ENCODE measurements at places on chromosomes 2 and 18.

DNA sequence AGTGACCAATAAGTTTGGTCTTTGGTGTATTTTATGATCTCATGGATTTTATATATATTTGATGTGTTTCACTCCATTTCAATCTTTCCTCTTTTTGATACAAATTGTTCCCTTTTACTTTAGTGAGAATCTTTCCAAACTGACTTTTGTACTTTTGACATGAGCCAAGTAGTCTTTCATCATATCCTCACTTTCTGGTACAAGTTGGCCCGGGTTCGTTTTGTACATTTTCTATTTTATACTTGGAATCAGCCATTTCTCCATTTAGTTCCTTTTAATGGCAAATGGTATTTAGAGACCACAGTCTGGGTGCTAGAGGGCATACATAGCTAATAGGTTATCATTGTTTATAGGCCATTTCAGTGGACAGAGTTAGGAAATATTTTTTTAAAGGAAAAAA is 147.9 kb upstream of the MYO3B start:
- no peak for DNase-seq

DNA sequence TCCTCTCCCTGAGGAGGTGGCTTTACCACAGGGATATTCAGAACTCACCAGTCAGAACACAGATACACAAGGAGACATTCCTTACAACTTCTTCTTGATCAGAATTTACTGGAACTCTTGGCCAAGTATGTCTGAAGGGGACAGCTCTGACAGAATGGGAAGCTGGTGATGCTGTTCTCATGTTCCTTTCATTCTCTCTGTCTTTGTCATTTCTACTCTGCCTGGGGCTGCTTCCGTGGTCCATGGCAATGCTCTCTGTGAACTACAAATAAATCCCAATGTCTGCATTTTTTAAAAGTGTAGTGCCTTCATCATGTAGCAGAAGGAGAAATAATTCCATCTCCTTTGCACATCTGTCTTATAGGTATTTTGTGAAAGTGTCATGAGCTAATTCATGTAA is 730.3 kb downstream of the CNTNAP5 start:
- no peak for DNase-seq

- no peak for DNase-seq
These were observed 119.5 kb upstream of the MCFD2 start for GRCh38 chr2:47034973-47035609.

- DNase-seq, result no peak
These were observed 203.3 kb downstream of the PIEZO2 start for GRCh38 chr18:10946058-10946457.

DNA sequence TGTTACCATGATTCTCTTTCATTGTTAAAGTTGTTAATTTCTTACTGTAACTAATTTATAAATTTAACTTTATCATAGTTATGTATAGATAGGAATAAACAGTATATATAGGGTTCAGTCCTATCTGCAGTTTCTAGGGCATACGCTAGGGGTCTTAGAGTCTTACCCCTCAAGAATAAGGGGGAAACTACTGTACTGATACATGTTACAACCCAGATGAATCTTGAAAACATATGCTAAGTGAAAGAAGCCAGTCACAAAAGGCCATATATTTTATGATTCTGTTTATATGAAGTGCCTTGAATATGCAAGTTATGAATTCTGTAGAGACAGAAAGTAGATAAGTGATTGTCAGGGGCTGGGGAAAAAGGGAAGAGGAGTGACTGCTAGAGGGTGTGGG is 52.4 kb downstream of the RTN4 start:
- DNase-seq, result no peak

GRCh38 chr18:58476516-58477256 is 152.2 kb downstream of the ALPK2 start:
- no peak for DNase-seq

- no peak for DNase-seq
These were observed 98.0 kb downstream of the PTGR3 start for GRCh38 chr18:75110846-75111415.

- no peak for DNase-seq
These were observed 36.8 kb downstream of the HRH4 start for GRCh38 chr18:24497031-24497754.

DNA sequence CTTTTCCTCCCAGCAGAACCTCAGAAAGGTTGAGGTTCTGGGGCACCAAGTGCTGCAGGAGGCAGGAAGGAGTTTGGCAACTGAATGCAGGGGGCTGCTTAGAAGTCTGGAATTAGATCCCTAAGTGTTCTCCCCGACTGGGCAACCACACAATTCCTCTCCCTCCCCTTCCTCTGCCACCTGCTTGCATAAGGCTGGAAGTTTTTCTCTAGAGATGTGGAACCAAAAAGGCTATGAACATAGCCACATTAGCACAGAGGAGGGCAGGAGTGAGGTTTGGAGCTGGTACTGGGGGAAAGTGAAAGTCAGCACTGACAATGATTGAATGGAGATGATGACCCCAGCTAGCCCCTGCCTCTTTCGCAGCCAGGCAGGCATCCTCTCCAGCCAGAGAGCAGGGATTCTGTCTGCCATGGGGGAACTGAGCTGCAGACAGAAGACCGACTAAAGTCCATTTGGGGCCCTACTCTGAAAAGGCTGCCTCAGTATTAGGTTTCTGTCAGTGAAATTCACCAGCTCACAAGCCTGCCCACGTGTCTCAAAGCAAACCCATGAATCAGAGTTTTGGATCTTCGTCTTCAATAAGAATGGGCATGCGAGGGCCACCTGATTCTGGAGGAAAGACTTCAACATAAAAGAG is 87.9 kb upstream of the ITGA6 start:
- DNase-seq, result no peak

- no peak for DNase-seq
These were observed 343.5 kb upstream of the KLHL29 start for GRCh38 chr2:23041443-23041842.

- no peak for DNase-seq
These were observed 2.1 kb downstream of the IL1B start for GRCh38 chr2:112834396-112835037.

DNA sequence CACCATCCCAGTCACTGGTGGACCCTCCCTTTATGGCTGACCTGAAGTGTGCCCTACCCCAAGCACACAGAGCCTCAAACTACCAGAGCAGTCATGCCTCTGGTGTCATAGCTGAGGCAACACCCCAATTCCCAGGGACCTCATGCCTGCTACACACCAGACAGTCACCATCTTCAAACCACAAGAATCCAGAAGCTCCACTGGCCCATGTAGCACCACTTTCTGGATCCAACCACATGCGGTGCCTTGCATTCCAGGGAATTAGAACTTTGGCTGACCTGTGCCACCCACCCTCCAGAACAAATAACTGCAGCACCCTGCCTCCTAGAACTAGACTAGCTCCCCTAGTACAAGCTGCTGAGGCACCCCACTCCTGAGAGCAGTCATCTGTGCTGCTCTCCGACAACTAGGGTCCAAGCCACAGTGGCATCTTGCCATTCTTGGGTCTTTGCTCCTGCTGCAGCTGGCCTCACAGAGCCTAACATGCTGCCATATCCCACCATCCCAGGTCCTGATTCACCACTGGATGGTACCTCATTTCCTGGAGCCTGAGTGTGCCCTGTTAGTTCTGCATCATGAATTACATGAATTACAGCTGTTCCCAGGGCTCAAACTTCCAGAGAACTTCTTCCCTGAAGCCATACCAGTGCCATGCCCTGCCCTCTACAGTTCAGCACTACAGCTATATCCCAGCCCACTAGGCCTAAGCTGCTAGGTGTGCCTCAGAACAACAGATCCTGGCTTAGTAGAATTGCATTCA is 243.8 kb upstream of the CHST9 start:
- no peak for DNase-seq

DNA sequence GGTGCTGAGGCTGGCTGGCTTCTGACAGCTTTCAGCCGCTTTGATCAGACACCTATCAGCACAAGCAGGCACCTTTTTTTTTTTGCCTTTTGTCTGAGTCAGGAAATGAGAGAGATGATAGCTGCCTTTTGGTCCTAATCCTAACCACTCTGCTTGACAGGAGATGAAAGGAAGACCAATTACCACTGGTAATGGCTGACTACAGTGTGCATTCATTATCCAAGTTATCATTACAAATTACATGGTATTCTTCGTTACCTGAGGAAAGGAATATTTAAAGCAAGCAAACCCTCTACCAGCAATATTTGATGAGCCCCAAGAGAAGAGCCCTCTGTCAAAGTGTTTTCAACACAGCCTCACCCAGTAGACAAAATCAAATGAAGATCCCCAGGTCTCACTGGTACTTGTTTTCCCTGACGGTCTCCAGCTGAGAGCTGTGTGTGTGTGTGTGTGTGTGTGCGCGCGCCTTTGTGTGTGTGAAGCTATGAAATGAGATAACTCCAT is 925.7 kb downstream of the DCDC2C start:
- no peak for DNase-seq
